ENCODE measurements at places on chromosomes 3 and 15.

GRCh38 chr3:160171813-160172212 lies 53.4 kb upstream of the C3orf80 start:
- DNase-seq, result no peak

GRCh38 chr3:172023915-172024314 lies 15.5 kb upstream of the FNDC3B start:
- DNase-seq, result no peak

DNA sequence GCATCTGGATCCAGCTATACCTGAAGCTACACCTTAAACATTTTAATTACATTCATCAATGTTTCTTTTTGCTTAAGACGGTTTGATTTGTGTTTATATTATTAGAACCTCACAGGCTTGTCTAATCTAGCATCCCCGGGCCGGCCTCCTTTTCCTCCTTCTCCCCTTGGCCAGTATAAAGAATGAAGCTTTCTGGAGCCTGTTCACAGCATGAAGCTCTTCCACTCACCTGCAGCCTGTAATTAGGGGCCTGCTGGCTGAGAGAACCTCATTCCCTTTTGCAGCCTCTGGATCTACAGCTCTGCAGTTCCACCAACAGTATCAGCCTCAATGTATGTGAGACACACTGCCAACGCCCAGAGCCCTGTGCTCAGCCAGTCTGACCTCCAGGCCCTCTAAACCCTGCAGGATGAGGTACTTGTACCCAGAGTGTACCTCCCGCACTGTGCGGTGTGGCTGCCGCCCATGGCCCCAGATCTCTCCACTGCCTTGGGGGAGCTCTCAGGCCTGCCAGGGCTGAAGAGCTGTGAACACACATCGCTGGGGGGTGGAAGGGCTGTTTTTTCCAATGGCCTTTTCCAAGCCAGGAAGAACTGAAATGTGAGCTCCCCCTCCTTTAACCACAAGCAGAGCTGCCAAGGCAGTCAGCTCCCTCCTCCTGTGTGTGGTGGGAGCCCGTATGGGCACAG lies 114.7 kb upstream of the ALDH1A3 start:
- DNase-seq, result peak; percentile 80

DNA sequence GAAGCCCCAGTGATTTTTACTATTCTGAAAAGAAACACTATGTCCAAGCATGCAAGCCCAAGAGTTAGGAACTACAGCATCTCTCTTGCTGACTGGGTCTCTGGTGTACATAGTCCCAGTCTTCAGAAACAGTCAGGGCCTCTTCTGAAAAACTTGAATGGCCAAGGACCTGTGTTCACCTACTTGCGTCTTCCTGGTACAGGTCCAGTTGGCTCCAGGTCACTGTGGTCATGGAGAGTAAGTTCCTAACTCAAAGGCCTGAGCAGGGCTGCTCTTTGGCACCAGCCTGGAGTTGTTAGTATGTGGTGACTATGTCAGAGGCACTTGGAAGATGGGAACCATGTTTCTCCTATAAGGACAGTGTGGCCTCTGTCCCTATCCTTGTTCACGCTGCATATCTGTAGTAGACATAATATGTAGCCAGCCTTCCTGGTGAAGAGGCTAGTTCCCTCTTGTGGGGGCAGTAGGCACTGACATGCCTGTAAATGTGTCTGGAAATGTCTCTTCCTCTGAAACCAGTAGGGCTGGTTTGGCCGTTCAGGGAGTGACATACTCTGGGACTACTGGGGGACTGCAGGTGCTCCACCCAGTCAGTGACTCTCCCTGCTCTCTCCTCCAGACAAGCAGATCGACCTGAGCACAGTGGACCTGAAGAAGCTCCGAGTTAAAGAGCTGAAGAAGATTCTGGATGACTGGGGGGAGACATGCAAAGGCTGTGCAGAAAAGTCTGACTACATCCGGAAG lies 2.6 kb upstream of the RBM15B start:
- DNase-seq, result no peak

DNA sequence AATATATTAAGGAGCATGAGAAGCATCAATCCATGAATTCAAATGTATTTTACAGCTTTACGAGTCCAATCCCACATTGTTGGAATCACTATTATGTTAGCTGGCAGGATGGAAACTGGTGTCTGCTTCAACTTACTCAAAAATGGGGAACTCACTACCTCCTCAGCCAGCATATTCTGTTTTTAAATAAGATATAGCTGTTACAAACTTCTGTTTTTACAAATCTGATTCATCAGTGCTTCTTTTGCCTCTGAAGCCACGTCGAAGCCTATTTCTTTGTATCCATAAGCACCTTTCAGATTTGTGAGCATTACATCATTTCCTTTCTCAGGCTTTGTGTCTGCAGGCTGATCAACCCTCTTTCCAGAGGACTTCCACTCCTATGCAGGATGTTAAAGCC lies 105.9 kb downstream of the TPRG1 start:
- peak; percentile 47 for DNase-seq

GRCh38 chr3:116413319-116413718 lies 32.0 kb downstream of the LSAMP start:
- DNase-seq, result peak; percentile 48

DNA sequence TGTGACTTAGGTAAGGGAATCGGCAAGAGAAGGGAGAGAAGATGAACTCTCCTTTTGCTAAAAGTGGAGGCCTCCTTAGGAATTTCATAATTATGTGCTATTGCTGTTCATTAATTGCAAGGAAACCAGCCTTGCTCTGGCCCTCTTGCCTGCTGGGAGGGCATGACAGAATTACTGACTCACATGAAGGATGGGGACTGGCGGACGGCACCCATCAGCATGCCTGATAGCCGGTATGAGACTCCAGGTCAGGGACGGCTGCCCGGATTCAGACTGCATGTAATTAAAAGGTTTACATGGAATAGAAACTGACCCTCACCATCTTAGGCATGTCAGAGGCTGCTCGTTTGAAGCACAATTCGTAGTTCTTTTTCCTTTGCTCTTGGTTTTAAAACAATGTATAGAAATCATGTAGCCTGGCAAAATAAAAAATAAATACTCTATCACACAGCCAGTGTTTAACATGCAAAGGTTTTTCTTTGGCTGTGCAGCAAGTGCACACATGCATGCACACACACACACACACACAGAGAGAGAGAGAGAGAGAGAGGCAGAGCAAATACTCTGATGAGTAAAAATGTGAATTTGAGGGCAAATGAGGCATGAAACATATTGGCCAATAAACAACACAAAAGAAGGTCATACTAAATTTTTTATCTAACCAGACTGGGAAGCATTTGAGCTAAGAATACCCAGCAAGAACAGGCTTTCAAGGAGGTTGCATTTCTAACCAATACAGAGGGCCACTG lies 82.7 kb downstream of the FOXB1 start:
- DNase-seq, result no peak

DNA sequence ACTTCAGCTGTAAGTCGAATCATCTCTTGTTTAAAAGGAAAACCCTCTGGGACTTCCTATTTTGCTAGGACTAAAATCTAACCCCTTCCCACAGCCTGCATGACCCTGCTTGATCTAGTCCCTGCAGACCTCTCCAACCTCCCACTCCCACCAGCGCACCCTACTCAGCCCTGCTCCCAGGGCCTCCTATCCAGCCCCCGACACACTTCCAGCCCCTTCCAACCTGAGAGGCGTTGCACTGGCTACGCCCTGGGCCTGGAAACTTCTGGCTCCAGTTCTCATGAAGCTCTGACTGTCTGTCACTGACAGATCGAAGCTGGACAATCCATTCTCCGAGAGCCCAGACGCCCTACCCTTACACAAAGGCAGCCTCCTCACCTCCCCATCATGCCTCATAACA lies 21.8 kb downstream of the NTRK3 start:
- DNase-seq, result no peak

GRCh38 chr3:16871915-16872842 lies 12.6 kb upstream of the PLCL2 start:
- no peak for DNase-seq

DNA sequence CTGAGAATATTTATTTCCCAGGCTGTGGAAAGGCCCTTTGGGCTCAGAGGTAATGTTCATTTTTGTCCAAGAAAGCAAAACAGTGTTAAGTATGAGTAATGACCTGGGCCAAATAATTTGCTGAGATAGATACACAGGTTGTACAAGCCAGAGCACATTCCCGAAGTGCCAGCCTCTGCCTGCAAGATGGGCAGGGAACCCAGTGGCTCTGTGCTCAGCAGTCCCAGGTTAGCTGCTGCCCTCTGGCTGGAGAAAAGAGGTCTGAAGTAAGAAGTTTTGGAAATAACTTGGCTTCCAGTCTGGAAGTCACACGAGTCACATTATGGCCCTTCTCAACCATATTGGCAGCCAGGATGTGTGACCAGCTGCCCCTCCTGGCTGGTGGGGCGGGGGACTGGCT lies 20.2 kb downstream of the MYZAP start:
- DNase-seq, result peak; percentile 17

GRCh38 chr3:15050405-15051092 lies 14.6 kb downstream of the MRPS25 start:
- no peak for DNase-seq

DNA sequence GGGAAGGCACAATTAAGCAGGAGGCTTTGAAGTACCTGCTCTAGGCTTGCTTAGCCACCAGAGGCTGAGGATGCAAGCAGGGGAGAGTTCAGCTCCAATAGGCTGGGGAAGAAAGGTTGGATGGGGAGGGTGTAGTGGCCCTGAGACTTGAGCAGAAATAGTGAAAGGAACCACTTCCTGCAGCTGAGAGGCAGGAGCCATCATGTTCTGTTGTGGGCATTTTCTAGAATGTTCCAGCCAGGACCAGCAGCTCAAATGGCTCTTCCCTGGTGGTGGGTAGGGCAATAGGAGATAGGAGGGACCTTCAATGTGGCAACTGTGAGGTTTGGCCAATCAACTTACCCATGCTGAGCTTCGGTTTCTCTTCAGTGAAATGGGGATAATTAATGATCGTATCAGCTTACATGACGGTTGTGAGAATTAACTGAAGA lies 79.1 kb upstream of the CGNL1 start:
- peak; percentile 94 for DNase-seq

- DNase-seq, result no peak
These were observed 175.8 kb downstream of the SPATA16 start for GRCh38 chr3:172965256-172965655.

GRCh38 chr3:156359368-156359767 lies 195.5 kb downstream of the SSR3 start:
- no peak for DNase-seq

DNA sequence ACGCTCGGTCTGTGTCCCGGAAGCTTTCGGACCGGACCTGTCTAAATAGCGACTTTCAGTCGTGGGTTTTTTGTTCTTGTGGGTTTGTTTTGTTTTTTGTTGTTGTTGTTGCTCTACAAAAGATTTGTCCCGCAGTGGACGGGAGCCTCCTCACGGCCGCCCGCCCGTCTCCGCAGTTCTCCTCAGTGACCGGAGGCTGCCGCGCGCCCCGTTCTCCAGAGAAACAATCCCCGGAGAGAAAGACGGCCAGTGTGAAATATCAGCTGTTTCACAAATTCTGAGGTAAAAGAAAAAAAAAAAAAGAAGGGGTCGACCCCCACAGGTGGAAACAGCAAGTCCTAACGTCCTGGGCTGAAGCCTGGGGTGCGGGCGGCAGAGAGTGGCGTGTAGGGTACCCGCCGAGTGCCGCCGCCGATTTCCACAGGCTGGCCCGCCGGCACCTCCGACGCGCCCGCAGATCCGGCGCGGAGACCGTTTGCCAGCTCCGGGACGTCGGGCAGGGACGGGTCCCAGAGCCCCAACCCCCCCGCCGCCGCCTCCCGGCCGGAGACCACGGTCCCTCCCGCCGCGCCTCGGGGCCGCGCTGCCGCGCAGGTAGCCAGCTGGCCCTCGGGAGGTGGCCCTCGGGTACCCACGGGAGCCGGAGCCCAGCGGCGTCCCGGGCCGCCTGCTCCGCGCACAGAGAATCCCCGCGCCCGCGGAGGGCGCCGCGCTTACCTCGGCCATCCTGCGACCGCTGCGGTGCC lies 478 bp downstream of the BNC1 start:
- peak; percentile 4 for DNase-seq

- no peak for DNase-seq
These were observed 65.8 kb downstream of the DTWD1 start for GRCh38 chr15:49686599-49686998.

DNA sequence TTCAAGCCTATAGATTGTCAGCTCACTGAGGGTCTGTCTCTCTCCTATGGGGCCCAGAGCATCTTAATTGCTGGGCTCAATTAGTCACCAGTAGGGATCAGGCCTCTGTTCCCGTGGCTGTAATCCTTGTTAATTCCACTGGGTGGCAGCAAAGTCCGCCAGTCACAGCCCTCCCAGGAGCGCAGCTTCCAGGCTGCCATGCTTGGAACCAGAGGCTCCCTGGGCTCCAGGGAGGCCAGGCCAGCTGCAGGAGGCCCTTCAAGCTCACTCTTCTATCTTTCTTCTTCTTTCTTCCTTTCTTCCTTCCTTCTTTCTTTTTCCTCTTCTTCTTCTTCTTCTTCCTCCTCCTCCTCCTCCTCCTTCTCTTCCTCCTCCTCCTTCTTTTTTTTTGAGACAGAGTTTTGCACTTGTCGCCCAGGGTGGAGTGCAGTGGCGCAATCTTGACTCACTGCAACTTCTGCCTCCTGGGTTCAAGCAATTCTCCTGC lies 14.4 kb downstream of the RNU5B-1 start:
- DNase-seq, result peak; percentile 87

GRCh38 chr15:75570126-75570845 lies 8.8 kb downstream of the PTPN9 start:
- no peak for DNase-seq

- no peak for DNase-seq
These were observed 30.0 kb downstream of the ST6GAL1 start for GRCh38 chr3:186960347-186960746.

- DNase-seq, result no peak
These were observed at the start of gene RPL22L1 for GRCh38 chr3:170869645-170870593. Gene RPL22L1 (minus strand): TSS chr3:170870195. CDS start chr3:170870167, 28 bp downstream.

- DNase-seq, result no peak
These were observed 28.1 kb upstream of the CTDSPL start for GRCh38 chr3:37833302-37834186.

DNA sequence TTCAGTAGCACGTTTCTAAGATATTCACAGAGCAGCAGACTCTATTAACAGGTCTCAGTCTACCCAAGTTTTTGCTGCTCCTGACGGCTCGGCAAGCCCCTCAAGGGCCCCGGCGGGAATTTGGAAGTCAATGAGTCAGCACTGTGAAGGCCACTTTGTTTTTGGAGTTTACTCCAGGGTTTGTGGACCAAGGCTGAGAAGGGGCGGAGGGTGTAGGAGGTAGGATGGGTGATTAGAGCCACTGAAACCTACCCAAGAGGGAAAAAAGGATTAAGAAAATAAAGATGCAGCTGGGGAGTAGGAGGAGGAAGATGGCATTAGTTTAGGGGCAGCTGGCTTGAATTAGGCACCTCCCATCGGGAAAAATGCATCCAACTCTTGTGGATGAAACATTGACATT lies 87.6 kb downstream of the BDH1 start:
- no peak for DNase-seq

Measured in NCI-H69 (cell line).